GM12864 (cell line): ENCODE measurements at places on chromosomes 2 and 18.

- DNase-seq: no peak
Measured at GRCh38 chr2:166357068-166357949, 18.4 kb downstream of the SCN9A start.

DNA sequence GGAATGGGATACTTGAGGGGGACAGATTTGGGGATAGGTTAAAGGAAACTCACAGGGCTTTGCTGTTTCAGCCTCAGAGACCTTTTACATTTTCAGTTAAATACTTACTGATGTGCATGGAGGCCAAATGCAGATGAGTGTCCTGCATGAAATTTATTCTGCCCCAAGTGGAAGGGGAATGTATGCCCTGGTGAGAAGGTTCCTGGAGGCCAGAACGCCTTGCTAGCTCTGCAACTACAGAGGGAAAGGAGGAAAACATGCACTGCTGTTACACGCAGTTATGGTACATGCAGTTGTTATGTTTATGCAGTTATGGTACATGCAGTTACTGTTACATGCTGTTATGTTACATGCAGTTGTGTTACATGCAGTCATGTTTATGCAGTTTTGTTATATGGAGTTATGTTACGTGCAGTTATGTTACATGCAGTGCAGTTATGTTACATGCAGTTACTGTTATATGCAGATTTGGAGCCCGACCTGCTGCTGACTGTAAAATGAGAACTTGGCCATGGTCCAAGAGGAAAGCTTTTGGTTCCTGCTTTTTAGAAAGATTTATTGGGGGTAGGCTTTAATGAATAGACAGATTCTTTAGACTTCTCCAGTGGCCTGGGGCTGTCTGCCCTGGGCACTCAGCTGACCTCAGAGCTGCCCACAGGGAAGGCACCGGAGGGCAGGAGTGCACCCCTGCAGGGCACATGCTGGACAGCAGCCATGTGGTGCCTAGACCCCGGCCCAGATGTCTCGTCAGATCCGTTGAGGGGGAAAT is 84.1 kb downstream of the LDLRAD4 start:
- DNase-seq: no peak

GRCh38 chr2:213213186-213213585 is 61.8 kb upstream of the IKZF2 start:
- DNase-seq: no peak

GRCh38 chr2:156486147-156486546 is 50.0 kb downstream of the GPD2 start:
- DNase-seq: no peak

DNA sequence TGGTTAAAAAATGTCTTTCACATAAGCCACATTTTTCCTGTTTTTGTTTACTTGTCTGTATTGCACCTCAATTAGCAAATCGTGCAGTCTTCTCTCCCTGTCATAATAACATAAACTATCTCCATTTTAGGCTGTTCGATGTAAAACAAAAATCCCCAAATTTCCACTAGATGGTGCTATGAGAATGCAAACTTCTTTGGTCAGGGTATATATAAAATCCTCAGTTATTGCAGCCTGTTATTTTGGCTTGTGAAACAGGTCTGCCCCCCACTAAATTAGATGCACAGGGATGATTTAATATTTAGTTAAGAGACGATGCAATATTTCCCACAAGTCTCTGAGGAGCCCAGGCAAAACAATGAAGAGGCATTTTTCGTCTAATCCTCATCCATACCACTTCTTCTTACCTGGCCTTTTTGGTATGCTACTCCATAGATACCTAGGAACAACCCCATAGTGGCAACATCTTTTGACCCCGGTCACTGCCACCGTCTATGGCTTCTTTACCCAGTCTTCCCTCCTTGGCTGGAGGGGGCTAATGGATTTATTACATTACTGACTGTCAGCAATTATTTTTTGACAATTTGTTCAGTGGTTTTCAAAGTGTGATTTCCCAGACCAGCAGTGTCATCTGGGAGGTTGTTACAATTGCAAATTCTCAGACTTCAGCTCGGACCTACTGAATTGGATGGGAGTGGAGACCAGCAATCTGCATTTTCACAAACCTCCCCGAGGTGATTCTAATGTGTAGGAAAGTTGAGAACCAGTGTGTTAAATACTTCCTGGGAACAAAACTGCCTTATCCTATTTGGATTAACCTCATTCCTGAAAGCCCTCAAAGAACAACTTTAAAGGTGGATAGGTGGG is 117.4 kb upstream of the CWC22 start:
- DNase-seq: no peak

DNA sequence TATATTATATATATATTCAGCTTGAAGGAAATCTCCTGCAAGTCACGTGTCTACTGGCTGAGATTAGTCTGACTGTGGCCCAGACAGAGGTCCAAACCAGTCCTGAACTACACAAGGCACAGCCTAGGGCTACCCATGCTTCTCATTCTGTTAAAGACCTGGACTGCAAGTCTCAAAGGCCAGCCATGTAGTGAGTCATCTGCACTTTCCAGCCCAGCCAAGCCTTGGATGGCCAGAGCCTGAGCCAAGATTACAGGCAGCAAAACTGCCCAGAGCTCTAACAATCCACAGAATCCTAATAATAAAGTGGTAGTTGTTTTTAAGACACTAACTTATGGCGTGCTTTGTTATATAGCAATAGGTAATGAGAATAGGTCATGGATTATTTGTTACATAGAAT is 259.6 kb downstream of the SS18 start:
- no peak for DNase-seq

GRCh38 chr2:75100801-75101151 is 98.5 kb downstream of the TACR1 start:
- no peak for DNase-seq

DNA sequence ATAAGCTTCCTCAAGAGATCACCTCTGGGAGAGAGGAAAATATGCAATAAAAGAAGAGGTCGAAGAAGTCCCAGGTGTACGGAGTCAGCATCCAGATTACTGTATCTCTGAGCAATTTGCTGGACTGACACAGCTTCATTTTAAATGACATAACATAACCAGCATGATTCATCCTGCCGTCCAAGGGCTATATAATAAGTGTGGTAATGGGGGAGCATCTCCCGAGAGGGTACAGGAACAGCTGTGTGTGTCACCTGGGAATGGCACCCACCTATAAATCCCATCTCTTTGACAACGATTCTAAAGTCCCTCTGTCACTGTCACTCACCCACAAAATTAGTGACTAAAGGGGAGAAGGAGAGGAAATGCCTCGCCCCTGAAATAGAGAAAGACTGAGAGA is 19.3 kb upstream of the FZD7 start:
- DNase-seq: no peak

DNA sequence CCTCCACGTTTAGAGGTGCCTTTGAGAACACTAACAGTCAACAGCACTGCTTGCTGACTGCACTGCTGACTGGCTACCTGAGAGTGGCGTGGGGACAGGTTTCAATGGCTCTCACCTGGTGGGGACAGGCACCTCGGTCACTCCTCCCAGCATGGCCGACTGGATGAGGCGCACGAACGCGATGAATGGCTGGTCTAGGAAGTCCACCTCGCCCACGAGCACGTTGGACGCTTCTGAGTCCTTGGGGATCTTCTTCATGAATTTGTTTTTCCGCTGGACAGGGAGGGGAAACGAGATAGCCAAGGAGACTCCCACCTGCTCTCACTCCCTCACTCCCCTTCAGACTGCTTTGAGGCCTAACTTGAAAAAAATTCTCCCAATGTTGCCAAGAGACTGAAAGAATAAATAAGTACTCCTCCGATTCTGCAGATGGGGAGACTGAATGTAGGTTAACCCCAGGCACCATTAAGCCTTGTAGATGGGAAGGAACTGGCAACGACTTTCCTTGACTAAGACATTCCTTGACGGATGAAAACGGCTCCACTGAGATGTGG is 57.3 kb downstream of the MTHFD2 start:
- no peak for DNase-seq

GRCh38 chr2:173151671-173152401 is 76.2 kb downstream of the MAP3K20 start:
- no peak for DNase-seq

- no peak for DNase-seq
Measured at GRCh38 chr18:10312326-10313015, 142.0 kb upstream of the APCDD1 start.

- DNase-seq: no peak
Measured at GRCh38 chr2:84849271-84849952, 31.5 kb downstream of the TRABD2A start.

DNA sequence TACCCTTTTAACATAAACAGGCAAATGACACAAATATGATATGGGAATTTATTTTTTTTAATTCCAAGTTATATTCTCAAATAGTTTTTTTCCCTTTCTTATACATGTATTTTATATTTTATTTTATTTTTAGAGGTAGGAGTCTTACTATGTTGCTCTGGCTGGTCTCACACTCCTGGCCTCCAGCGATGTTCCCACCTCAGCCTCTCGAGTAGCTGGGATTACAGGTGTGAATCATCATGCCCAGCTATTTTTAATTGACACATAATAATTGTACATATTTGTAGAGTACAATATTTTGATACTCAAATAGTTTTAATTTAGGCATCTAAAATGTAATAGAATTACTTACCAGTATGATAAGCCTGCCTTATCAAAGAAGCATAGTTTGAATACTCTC is 12.2 kb downstream of the BAZ2B start:
- DNase-seq: no peak
